Glomerular endothelial cell (primary cell): ENCODE measurements at places on chromosomes 16 and 17. TPM values are rescaled to one million over a fixed set of nuclear protein-coding genes. Genes with fewer than 3 reads are reported as not detected.

The EVPL gene
- total RNA-seq: 0.06 and 1.2 TPM in 2 replicates

The FGF11 gene
- 0.44 and 0.88 TPM in 2 replicates for total RNA-seq

The CD300LG gene
- not detected in 2 replicates for total RNA-seq

The HSD11B2 gene
- not detected in 2 replicates for total RNA-seq

The KCNAB3 gene
- total RNA-seq: 0.12 and 2.1 TPM in 2 replicates

The RASD1 gene
- 2.9 and 5.2 TPM in 2 replicates for total RNA-seq

The OTOP2 gene
- not detected in 2 replicates for total RNA-seq

The RNF43 gene
- total RNA-seq: 0.05 TPM in 1 of 2 replicates, not detected in the other

The SENP3 gene
- total RNA-seq: 60.7 and 79.5 TPM in 2 replicates

GRCh38 chr16:87252269-87252970, 64.8 kb downstream of the C16orf95 start:
- DNase-seq: no peak

DNA sequence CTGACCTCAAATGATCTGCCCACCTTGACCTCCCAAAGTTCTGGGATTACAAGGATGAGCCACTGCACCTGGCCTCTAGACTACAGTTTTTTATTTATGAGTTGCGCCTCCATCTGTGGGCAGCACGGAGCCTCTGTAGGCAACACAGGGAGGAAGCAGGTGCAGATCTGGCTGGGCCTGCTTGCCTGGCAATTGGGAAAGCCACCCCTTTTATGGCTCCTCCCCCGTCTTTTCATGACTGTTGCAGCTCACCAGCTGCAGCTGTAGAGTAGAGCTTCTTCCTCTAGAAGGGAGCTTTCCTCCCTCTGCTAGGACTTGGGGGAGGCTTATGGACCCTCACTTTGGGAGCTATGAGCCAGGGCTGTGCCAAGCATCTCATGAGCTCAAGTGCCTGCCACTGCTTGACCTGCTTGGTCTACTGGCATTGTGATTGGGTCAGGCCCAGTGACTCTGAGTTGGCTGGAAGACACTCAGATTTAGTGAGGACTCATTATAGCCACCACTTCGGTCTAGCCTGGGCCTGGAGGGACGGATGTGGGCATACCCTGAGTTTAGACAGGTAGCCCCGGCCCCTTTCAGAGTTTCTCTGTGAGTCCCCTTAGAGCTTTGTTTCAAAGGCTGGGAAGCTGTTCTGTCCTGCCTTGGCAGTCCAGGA, 6.9 kb upstream of the SLC7A6 start:
- no peak for DNase-seq

DNA sequence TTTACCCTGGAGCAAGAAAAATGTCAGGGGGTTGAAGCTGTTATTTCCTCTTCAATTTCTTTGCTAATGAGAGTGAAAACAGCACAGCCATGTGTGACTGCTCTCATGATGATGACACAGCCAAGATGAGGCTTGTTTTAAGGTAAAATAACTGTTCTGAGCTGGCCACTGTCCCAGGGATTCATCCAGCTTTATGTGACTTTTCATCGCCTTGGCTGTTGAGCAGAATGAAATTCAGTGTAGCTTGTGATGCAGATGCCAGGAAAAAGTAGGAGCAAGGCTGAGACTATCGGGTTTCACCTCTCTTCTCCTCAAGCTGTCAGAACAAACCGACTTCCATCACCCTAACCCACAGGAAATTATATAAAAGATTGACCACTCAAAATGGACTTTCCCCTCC, 361.8 kb upstream of the CDH5 start:
- DNase-seq: no peak

DNA sequence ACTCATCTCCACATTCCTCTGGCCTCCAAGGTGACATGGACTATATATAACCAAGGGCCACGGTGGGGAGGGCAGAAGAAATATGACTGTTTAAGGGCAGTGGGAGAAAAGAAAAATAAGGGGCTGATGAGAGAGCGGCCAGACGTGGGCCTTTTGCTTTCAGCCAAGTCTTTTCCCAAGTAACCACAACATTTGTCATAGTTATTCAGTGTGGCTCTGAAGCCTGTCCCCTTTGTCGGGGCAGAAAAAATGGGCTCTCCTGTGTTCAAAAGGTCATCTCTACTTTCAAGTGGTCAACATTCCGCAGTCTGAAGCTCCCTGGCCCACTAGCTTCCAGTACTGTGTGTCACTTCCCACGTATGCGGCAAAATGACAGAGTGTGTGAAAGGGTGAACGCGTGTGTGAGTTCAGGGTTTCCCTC, 245.4 kb downstream of the NTN1 start:
- no peak for DNase-seq

GRCh38 chr17:67151717-67152116, 93.3 kb downstream of the HELZ start:
- no peak for DNase-seq

GRCh38 chr17:75313941-75314551, 24.8 kb upstream of the SLC25A19 start:
- DNase-seq: no peak

GRCh38 chr17:45428050-45428617, 4.5 kb downstream of the ARHGAP27 start:
- no peak for DNase-seq

DNA sequence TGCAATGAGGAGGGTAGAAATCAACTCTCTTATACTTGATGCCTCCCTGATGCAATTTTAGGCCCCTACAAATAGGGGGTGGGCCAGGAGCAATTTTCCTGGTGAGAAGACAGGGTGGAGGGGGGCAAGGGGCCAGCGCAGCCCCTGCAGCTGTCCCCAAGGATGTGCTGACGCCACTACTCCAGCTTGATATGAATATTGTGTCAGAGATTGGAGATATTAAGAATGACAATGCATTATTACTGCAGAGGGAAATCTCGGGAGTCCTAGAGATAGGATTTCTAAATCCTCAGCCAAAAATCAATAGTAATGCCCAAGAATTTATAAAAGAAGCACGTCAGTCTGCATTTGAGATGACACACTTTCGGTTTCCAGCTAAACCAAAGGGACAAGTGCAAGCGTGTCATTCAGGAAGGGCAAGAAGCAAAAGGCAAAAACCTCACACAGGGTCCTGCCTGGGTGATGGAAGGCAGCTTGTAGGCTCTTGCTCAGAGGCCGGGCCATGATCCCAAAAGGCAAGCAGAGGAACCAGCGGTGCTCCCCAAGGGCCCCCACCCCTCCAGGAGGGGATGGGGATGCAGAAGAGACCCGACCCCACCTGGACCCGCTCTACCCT, 178.8 kb downstream of the C16orf78 start:
- no peak for DNase-seq

GRCh38 chr16:30518552-30518951, 7.8 kb downstream of the ZNF768 start:
- no peak for DNase-seq

DNA sequence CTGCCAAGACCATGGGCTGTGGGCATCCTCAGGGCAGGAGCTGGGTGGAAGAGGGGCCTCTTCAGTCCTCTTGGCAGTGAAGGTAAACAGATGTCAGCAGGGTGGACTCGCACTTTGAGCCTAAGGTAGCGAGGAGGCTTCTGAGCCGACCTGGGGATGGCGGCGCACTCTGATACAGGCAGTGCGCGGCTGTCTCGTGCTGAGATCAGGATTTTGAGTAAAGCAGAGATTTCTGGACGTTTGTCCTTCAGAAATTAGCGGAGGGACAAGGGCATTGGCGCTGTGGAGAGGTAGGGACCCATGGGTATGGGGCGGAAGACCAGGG, 6.8 kb downstream of the RAB40C start:
- DNase-seq: no peak

GRCh38 chr17:72719578-72720493, 372.7 kb downstream of the SLC39A11 start:
- DNase-seq: no peak

GRCh38 chr17:59619035-59619297, 729 bp upstream of the CLTC start:
- no peak for DNase-seq

DNA sequence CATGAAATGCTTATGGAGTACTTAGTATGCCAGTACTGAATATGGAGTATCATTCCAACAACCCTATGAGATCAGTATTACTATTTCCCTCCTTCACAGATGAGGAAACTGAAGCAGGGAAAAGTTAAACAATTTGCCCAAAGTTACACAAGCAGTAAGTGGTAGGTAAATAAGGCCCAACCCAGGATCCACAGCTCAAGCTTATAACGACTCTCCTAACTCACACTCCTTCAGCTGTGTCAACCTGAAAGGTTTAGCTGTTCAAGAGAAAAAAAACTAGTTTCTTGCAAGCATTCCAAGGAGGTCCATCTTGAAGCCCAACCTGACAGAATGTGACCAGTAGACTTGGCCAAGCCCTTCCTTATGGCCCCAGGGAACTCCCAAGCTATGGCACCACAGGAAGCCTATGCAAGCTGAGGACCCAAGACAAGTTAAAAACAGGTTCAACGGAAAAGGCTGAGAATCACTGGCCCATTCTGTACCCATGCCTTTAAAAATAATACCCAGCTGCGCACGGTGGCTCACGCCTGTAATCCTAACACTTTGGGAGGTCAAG, 6.5 kb downstream of the CRK start:
- DNase-seq: no peak

GRCh38 chr16:31568577-31569359, 41.1 kb downstream of the AHSP start:
- DNase-seq: no peak

- DNase-seq: no peak
These were observed 17.7 kb downstream of the PSMD11 start for GRCh38 chr17:32461853-32462617.

DNA sequence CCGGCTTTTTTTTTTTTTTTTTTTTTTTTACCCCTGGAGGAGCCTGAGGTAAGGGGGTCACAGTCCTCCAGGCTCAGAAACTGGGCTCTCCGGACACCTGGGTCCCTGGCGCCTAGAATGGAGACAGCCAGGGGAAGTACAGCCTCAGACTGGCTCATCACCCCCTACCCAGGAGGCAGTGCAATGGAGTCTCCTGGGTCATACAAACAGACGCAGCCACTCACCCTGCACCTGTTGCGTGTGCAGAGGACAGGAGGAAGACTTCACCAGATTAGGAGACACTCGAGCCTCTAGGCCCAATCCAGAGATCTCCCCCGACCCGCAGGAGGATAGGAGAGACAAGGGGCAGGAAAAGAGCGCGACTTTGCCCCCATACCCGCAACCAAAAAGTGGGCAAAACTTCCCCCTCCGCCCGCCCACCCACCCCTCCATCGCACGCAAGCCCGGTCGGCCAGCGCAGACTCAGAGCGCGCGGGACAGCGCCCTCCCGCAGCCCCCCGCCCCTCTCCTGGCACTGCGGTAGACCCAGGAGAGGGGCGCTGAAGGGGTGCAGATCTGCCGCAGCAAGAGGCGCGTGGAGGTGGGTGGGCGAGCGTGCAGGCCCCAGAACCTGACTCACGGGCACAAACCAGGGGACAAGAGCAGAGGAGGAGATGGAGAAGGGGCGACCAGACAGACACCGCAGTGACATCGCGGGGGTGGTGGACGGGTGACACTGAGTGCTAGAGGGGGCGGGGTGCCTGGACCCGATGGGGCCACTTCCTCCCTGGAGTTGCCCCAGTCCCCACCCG, 900 bp downstream of the HAP1 start:
- DNase-seq: no peak

DNA sequence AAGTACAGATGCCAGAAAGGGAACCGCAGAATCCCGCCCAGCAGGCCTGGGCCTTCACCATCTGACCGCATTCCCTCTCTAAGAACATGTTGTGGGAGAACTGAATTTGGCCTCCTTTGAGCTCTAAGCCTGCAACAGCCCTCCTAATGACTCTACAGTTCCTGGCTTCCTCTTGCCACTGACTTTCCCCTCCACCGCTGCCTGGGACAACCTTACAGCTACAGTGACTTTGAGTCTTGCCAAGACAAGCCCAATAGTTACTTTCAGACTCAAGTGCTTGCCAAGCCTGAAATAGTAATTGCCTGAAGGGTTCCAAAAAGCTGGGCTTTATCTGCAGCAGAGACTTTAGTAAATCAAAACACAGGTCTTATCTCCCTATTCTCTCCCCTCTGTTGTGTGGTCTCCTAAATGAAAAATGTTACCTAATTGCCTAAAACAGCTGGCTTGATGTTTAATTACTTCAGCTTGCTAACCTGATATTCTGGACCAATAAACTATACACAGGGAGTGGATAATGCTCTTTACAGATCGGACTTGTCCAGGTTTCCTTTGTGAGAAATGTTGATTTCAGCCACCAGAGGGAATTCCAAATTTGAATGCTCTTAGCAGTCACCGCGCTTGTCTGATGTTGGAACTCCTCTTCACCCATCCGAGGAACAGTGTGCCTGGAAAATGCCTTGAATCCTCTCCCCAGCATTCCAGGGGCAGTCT, 85.1 kb upstream of the TBX2 start:
- DNase-seq: no peak
